ENCODE measurements at places on chromosomes 7 and 10. TPM values are rescaled to one million over a fixed set of nuclear protein-coding genes. Genes with fewer than 3 reads are reported as not detected.

DNA sequence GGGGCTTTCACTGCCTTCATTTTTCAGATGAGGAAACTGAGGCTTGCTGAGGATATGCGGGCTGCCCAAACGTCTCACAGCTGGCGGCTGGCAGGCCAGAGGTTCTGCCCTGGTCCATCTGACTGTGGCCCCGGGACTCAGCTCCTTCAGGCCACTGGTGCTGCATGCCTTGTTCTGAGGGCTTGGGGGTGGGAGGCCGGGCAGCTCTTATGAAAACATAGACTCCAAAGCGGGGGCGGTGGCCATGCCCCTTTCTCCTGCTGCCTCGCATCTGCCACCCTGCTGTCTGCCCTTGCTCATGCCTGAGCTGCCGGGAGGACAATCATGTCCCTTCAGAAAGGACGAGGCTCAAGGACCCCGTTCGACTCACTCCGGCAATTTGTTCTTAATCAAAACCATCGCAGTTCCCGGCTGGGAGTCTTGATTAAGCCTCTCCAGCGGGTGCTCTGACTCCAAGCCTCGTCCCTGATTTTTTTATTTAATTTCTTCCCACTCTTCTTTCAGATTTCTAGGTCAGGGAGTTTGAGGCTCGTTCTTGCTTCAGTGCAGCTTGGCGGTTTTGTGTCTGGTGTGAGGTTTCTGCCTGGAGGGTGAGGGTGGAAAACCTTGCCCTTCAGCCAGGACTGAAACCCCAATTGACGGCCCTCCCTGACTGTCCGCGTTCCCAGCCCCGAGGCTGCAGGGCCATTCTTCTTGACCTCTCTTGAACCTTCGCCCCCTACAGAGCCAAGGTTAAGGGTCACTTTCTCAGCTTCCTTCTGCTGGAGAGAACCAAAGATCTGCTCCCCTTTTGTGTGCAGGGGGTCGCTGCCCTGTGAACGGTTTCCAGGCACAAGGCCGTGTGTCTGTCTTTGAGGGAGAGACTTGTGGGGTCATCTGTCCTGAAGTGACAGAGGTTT is 120.8 kb downstream of the DNAJB6 start:
- peak; percentile 56 for DNase-seq

DNA sequence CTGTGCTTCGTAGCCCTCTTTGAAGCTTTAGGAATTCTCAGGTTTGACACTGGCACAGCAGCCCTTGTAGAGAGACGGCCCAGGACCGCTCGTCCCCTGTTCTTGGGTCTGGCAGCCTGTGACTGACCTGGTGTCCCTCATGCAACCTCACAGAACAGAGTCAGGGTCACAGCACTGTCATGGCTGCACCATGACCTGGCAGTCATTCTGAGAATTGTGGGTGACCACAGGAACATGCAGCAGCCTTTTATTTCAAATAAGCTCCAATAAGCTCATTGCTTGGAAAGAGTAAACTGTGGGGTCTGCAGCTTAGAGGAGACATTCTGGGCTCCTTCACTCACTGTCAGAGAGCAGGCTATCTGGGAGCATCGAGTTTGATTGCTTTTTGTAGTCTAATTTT is 42.5 kb downstream of the MYO1G start:
- no peak for DNase-seq

GRCh38 chr7:129675521-129675920 is 64.0 kb downstream of the NRF1 start:
- DNase-seq: no peak

GRCh38 chr10:30000802-30001571 is 58.4 kb downstream of the JCAD start:
- DNase-seq: no peak

GRCh38 chr10:29370097-29371092 is 81.5 kb downstream of the LYZL1 start:
- no peak for DNase-seq

- DNase-seq: peak; percentile 75
Observed at GRCh38 chr7:80942261-80943041, 23.6 kb upstream of the SEMA3C start.

GRCh38 chr7:94655848-94656657 is at the start of gene SGCE:
SGCE (minus strand) TSS chr7:94656133; CDS start chr7:94656098, 35 bp downstream.
- DNase-seq: peak; percentile 81

DNA sequence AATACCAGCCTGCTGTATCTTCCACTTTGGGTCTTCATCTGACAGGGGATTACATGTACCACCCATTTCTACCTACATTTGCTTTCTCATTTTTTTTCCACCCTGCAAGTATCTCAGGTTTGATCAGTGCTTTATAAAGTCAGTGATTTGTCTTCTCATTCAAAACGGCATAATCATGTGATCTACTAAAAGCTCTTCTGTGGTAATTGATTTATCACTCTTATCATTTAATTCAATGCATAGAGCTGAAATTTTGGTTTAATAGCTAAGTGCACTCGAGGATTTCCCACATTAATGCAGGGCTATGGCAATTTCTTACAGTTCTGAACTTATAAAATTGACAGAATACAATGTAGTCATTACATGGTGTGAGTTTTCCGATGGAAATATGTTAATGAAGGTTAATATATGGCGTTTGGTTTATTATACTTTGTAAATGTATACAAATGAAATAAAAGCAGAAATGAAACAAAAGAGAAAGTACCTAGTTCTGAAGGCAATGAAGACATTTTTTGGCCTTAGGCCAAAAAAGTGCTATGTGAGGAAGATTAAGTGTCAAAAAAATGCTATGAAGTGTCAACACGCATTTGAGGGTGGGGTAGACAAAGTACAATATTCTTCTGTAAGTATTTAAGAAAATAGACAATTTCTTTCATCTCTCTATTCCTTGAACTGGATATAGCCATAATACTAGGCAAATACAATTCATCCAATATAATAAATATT is 457.3 kb downstream of the ETV1 start:
- no peak for DNase-seq

DNA sequence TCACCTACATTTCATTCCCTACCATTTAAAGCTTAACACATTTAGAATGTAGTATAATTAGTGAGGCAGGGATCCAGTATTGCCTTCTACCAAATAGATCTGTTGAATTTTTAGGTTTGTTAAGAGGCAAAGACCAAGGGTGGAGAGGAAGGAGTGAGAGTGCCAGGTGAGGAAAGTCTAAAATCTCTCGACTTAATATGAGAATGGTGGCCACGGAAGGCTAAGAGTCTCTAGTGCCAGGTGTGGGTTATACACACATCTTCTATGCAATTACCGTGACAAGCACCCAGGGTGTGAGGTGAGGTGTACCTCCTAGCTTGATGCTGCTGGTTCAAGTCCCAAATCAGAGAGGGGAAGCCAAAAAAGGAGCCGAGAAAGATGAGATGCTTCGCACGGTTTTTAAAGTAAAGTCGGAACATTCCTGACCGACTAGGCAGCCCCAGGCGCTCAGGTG is 439 bp downstream of the IQUB start:
- no peak for DNase-seq

- peak; percentile 72 for DNase-seq
Observed at GRCh38 chr7:101792051-101792681, 25.3 kb upstream of the CUX1 start.

The JAKMIP3 gene
- total RNA-seq: 1.5 TPM

The DHTKD1 gene
- 25.0 TPM for total RNA-seq

The MRC1 gene
- total RNA-seq: 6.3 TPM

The GIMAP8 gene
- total RNA-seq: 16.3 TPM

The C10orf105 gene
- not detected for total RNA-seq

The ATG9B gene
- 0.13 TPM for total RNA-seq

The MSMB gene
- total RNA-seq: not detected

Measured in cardiac septum (tissue), 1 donor.